ENCODE measurements at places on chromosomes 3 and 15.

DNA sequence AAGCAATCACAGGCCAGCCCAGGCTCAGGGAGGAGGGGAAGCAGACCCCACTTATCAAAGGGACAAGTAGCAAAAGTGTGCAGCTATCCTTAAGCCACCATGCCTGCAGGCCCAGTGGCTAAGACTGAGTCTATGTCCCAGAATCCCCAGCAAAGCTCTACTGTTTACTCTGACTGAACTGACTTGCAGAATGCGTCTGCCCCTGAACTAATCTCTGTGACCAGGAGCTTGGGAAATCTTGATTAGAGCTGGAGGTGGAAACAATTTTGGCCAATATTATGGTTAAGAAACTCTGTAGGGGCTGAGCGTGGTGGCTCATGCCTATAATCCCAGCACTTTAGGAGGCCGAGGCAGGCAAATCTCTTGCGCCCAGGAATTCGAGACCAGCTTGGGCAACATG lies 22.6 kb downstream of the DPH3 start:
- no peak for DNase-seq

DNA sequence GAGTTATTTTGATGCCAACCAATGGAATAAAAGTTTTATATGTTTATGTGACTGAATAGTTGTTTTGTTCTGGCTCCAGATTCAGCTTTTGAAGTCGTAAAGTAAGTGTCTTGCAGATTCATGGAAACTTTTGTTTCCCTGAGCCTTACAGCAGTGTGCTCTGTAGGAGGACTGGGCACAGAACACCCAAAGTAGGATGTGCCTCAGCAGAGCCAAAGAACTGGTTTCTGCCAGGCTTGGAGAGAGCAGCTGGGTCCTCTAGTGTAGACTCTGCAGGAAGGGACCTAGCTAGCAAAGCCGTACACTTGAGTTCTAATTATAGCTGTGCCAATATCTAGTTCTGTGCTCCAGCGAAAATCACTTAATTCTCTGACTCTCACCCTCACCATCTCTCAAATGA lies 261.2 kb upstream of the DNAJC19 start:
- DNase-seq: no peak

DNA sequence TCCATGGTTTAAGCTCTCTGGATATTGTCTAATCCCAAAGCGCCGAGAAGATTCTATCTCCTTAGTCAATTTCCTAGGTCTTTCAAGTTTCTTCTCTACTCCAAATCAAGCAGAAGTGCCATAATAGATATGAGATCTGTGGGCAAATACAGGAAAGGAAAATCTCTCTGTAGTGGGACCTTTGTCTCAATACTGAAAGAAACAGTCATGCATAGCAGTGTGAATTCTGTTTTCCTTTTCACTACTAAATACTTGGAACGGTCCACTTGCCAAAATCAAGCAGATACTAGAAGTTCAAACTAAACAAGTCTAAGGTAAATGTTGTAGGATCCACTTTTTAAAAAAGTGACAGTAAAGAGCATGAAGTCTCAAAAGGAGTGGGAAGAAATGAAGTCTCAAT lies 236.6 kb downstream of the ZMAT3 start:
- no peak for DNase-seq

- DNase-seq: no peak
Measured at GRCh38 chr3:124217542-124217941, 225.6 kb upstream of the ROPN1 start.

DNA sequence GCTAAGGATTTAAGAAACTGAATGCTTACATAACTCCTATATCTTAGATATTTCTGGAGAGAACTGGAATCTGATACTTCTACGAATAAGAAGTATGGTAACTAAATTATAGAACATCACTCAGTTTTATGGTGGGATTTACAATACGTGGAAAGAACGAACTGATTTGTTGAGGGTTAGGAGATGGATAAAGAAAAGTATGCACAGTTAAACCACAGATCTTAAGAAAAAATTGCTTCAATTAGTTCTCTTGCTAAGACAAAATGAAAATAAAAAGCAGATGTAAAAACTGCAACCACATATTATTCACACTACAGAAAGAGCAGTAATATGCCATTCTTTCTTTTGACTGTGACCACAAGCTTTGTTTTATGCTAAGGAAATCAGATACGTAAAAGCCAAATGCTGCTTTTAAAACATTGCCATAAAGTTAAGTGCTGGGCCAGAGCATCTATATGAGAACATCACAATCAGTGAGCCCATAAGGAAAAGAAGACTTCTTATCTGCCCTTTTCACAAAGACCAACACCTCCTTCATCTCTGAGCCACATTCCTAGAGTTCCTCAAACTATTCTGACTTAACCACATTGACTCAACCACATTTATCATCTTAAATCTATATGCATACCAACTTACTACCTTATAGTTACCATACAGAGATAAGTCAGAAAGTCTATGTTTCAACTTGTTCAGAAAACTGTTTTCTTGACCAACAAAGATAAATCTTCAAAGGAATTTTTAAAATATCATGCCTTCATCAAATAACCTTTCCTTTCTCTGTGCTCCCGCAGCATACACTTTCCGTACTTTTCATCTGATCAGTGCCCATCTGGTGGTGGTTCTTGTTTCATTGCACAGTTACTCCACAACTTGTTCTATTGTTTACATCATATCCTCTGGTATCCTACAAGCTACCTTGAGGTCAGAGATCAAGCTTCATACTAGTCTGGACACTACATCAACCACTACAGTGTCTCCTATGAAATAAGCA lies 61.7 kb downstream of the FSIP1 start:
- DNase-seq: no peak

GRCh38 chr3:57977818-57978235 lies 30.4 kb upstream of the FLNB start:
- DNase-seq: no peak

DNA sequence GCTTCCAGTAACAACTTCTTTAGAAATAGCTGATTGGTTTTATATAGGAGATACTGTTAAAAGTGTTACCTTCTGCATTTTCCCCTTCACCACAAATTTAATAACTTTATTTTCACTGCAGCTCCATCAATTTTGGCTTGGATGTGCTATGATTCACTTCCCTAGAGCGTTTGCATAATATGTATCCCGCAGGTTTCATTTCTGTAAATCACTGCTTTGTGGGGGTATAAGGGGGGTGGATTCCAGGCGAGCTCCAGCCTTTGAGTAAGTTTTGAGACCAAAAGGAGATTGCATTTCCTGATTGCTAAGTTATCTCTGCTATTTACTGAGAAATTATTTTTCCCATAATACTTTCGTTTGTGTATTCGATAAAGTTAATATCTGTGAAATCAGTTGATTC lies 232.6 kb downstream of the TBL1XR1 start:
- DNase-seq: no peak

GRCh38 chr3:9121366-9122001 lies 128.0 kb downstream of the SRGAP3 start:
- no peak for DNase-seq

GRCh38 chr3:45593708-45594601 lies 596 bp upstream of the LIMD1 start:
- DNase-seq: peak; percentile 33

DNA sequence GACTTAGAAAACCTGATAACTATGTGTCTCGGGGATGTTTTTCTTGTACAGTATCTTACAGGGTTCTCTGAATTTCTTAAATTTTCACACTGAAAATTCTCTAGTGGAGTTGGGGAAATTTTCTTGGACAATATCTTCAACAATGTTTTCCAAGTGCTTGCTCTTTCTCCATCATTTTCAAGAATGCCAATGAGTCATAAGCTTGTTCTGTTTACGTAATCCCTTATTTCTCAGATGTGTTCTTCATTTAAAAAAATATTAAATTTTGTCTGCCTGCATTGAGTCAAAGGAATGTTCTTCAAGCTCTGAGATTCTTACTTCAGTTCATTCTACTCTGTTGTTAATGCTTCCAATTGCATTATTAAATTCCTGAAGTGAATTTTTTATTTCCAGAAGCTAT lies 21.9 kb upstream of the PLSCR2 start:
- no peak for DNase-seq

GRCh38 chr3:84904212-84904611 lies 54.6 kb upstream of the CADM2 start:
- no peak for DNase-seq

- DNase-seq: no peak
Measured at GRCh38 chr3:64427671-64428070, 202.4 kb upstream of the PRICKLE2 start.

- no peak for DNase-seq
Measured at GRCh38 chr15:58521293-58521991, 89.7 kb downstream of the LIPC start.

DNA sequence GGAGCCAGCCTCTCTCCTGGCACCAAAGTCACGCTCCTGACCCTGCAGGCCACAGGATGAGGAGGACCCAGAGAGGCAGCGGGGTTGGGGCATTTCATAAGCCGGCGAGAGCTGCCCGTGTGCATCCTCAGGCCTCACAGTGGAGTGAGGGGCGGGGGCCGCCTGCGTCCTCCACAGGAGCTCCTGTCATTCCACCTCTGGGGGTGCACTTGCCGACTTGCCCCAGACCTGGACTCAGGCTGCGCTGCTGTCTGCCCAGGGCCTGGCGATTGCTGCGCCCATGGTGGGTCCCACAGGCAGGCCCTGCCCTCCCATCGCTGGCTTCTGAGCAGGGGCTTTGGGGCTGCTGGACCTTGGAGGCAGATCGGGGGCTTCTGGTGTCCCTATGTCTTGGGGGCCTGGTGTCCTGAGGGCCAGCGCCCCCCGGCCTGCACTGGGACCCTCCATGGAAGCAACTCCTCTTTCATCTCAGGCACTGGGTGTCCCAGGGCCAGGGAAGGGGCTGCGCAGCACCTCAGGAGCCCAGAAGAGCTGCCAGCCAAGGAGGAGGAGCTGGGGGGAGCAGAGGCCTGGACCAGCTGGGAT lies 184.0 kb downstream of the GOLGA6L6 start:
- DNase-seq: no peak

DNA sequence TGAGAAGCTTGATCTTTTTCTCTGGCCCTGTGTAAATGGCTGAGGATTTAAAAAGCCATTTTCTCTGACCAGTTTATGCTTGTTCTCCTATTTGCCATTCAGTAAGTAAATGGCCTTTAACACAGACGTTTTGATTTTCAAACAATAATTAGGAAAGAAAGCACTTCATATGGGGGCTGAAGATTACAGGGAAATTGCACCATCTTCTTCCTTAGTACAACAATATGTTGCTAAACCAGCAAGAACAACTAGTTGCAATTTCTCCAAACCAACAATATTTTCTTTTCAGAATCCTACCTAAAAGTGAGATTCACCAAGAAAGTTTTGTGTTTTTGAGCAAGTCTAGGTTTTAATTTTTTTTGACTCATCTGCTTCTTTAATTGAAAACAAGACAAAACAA lies 80.5 kb upstream of the CCNL1 start:
- no peak for DNase-seq

DNA sequence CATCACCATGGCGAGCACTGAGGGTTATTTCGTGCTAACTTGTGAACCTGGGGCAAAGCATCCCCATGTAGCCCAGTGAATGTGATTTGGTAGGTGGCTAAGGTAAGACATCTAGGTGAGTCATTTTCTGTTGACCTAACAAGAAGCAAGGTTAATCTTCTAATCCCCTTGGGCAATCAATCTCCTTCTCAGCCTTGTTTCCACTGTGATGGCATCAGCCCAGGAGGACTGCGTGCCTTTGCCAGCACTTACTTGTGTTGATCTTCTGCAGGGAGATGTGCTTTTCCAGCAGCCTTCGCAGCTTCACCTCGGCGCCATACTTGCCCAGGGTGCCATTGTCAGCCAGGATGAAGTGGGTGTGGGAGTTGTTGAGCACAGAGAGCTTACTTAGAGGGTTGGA lies 35.7 kb downstream of the TRPM1 start:
- no peak for DNase-seq

- DNase-seq: no peak
Measured at GRCh38 chr3:129467932-129468331, 27.9 kb downstream of the IFT122 start.

- no peak for DNase-seq
Measured at GRCh38 chr3:179196700-179197099, 48.5 kb downstream of the PIK3CA start.

All from activated CD4-positive, alpha-beta T cell treated with anti-CD3 and anti-CD28 coated beads, Interleukin-2, amount 50 U/mL, for 24 hours (primary cell).